ENCODE measurements at places on chromosomes 16 and 17. TPM values are rescaled to one million over a fixed set of nuclear protein-coding genes. Genes with fewer than 3 reads are reported as not detected.

Gene CRHR1
- 0.98 TPM for polyA plus RNA-seq

Gene PVALEF
- 0.10 TPM for polyA plus RNA-seq

Gene STX1B
- 1.3 TPM for polyA plus RNA-seq

DNA sequence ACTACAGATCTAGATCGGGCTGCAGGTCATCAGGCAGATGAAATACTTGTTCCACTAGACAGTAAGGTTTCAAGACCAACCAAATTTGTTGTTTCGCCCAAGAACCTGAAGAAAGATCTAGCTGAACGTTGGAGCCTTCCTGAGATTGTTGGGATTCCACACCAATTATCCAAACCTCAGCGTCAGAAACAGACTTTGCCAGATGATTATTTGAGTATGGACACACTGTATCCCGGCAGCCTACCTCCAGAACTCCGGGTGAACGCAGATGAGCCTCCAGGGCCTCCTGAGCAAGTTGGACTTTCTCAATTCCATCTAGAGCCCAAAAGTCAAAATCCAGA is 14.4 kb downstream of the LRRC37B start:
- no peak for DNase-seq

DNA sequence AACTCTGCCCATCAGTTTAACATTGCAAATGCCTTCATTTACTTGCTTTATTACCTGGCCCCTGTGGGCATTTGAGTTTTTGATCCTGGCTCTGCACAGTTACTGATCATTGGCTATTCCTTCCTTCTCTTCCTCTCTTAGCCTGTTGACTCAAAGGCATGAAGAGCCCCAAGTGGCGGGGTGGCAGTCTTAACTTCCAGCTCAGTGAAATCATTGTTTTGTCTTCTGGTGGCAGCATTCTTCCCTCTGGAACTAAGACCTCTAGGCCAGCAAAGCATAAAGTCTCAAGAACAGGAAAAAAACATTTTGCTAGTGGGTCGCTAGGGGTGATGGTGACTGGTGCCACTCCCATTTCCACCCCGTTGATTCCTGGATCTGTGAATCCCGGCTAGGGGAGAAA is 52.3 kb upstream of the MRTFB start:
- no peak for DNase-seq

GRCh38 chr17:73539166-73539565 is 105.1 kb downstream of the SDK2 start:
- DNase-seq = no peak

- DNase-seq = no peak
Measured at GRCh38 chr16:14300705-14301168, 229.6 kb downstream of the MRTFB start.

DNA sequence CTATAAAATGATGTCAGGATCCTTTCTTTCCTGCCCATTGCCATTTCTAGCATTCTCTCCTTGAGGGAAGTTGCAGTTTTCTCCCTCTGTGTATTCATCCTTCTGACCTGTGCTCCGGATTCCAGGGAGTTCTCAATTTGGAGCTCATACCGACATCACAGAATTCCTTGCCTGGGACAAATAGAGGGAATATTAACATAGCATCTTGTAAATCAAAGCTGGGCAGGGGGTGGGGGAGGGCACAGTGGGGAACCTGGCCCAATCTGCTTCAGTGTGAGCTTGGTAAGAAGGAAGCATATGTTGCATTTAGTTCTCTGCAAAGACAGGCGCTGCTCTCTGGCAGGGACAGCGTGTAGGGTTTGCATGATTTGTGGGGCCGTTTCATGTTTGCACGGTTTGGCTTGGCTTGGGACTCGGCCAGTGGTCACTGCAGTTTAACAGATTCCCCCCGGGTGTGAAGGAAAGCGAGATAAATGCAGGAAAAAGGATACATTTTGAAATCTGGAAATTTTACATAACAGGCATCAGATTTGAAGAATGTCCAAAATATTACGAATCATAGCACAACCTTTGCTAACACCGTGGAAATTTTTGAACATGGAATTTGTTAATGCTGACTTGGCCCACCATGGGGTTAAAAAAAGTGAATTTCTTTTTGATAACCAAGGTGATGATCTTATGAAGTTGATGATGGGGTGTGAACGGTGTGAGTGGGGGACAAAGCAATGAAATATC is 178.0 kb downstream of the WWOX start:
- no peak for DNase-seq

Data from right renal cortex interstitium (tissue), 3 donors.